ENCODE measurements at places on chromosomes 4 and X. TPM values are rescaled to one million over a fixed set of nuclear protein-coding genes. Genes with fewer than 3 reads are reported as not detected.

DNA sequence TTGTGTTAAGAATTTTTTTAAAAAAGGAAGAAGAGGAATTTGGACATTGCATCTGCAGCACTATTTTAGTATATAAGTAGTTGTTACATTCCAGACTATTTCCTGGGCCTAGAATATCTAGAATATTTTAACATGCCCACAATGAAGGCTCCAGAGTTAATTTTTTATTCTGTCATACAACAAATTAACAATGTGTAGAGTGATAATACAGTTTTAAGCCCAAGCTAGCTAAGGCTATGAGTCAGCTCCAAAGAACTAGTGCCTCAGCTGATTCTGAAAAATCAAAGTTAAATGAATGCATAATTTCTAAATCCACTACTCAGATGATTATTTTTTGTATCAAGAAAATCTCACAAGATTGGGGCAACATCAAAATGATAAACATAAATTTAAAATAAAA lies 231.4 kb downstream of the PRDM5 start:
- no peak overlapping the region for H3K4me3 ChIP-seq
- DNase-seq = no peak
- H3K27me3 ChIP-seq = no peaks in the 10 kb centered on the region
- H3K36me3 ChIP-seq = no peaks in the 10 kb centered on the region
- no peak overlapping the region for H3K27ac ChIP-seq
- no peaks in the 10 kb centered on the region for H3K4me1 ChIP-seq

- no peaks in the 10 kb centered on the region for H3K4me1 ChIP-seq
- no peaks in the 10 kb centered on the region for H3K27me3 ChIP-seq
- H3K4me3 ChIP-seq = no peak overlapping the region
- no peak for DNase-seq
- no peaks in the 10 kb centered on the region for H3K36me3 ChIP-seq
Measured at GRCh38 chr4:159768016-159768415, 665.1 kb downstream of the RAPGEF2 start.

DNA sequence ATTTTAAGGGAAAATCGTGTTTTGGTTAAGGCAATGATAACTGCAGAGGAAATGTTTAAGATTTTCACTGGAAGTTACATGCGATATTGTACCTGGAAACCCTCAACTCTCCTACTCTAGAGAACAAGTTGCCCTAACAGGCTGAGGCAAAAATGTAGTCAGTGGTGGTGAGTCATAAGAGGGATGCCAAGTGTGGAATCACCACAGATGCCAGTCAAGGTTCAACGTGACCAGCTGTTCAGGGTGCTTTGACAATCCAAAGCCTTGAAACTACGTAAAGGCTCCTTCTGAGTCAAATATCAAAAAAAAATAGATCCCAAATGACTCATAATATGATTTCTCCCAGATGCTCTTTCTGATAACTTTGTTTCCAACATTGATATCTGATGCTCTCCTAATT lies 77.9 kb upstream of the AFF2 start:
- H3K36me3 ChIP-seq = no peaks in the 10 kb centered on the region
- DNase-seq = no peak
- no peaks in the 10 kb centered on the region for H3K4me1 ChIP-seq
- H3K27ac ChIP-seq = no peak overlapping the region

DNA sequence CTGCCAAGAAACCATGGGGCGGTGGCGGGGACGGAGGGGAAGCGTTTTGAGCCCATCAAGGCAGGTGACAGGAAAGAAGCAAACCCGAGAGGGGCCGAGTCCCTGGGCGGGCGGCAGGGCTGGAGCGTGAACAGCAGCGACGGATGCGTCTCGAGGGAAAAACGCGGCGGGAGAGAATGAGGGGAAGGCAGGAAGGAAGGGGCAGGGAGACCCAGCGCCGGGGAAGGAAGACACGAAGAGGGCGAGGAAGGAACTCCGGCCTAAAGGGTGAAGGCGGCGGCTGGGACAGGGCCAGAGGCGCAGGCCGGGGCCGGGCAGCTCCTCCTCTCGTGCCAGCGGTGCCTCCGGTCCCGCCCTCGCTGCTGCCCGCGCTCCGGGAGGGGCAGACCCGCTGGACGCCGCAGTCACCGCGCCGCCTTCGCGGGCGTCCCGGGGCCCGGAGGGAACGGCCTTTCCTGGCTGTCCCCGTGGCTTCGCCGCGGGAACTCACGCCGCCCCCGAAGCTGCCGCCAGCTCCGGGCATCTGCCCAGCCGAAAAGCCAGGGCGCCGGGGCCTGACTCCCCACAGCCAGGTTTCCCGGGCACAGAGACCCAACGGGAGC lies 751 bp upstream of the RGS12 start:
- peak overlapping the region; percentile 82 for H3K4me3 ChIP-seq
- peak overlapping the region; percentile 7 for H3K27ac ChIP-seq
- H3K36me3 ChIP-seq = no peaks in the 10 kb centered on the region
- H3K27me3 ChIP-seq = peaks cover 12% of the 10 kb centered on the region
- peak; percentile 43 for DNase-seq

GRCh38 chr4:129264008-129264657 lies 168.2 kb downstream of the C4orf33 start:
- no peak for DNase-seq
- H3K27ac ChIP-seq = peak overlapping the region; percentile 11
- no peaks in the 10 kb centered on the region for H3K4me1 ChIP-seq
- H3K4me3 ChIP-seq = no peak overlapping the region
- H3K36me3 ChIP-seq = no peaks in the 10 kb centered on the region
- no peaks in the 10 kb centered on the region for H3K27me3 ChIP-seq

DNA sequence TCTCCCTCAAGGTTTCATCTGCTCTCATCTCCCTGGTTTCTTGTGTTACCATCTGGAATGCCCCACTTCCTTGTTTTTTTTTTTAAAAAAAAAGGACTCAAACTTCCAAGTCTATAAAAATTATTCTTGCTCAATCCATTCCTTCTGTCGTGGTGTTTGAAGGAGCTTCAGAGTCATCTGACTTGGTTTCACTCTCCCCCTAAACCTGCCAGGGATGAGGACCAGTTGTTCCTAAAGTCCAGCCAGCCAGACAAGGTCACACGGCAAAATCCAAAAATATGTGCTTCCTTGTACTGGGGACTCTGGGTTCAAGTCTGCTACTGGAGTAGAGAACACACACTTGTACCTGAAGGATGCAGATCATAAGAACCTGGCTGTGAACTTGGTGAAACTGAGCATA lies 84.5 kb upstream of the GPM6B start:
- H3K27ac ChIP-seq = no peak overlapping the region
- no peak overlapping the region for H3K4me3 ChIP-seq
- no peaks in the 10 kb centered on the region for H3K36me3 ChIP-seq
- DNase-seq = no peak

GRCh38 chr4:20764366-20764992 lies 64.2 kb downstream of the PACRGL start:
- H3K27me3 ChIP-seq = no peaks in the 10 kb centered on the region
- DNase-seq = no peak
- H3K4me1 ChIP-seq = no peaks in the 10 kb centered on the region
- H3K4me3 ChIP-seq = no peak overlapping the region
- no peak overlapping the region for H3K27ac ChIP-seq

GRCh38 chrX:154513716-154514115 lies 2.3 kb downstream of the FAM3A start:
- no peaks in the 10 kb centered on the region for H3K36me3 ChIP-seq
- no peaks in the 10 kb centered on the region for H3K27me3 ChIP-seq
- DNase-seq = no peak
- peaks cover 30% of the 10 kb centered on the region for H3K4me1 ChIP-seq
- H3K27ac ChIP-seq = no peak overlapping the region

GRCh38 chr4:30207389-30207788 lies 512.8 kb upstream of the PCDH7 start:
- H3K4me1 ChIP-seq = no peaks in the 10 kb centered on the region
- no peaks in the 10 kb centered on the region for H3K27me3 ChIP-seq
- no peak for DNase-seq
- no peak overlapping the region for H3K4me3 ChIP-seq

DNA sequence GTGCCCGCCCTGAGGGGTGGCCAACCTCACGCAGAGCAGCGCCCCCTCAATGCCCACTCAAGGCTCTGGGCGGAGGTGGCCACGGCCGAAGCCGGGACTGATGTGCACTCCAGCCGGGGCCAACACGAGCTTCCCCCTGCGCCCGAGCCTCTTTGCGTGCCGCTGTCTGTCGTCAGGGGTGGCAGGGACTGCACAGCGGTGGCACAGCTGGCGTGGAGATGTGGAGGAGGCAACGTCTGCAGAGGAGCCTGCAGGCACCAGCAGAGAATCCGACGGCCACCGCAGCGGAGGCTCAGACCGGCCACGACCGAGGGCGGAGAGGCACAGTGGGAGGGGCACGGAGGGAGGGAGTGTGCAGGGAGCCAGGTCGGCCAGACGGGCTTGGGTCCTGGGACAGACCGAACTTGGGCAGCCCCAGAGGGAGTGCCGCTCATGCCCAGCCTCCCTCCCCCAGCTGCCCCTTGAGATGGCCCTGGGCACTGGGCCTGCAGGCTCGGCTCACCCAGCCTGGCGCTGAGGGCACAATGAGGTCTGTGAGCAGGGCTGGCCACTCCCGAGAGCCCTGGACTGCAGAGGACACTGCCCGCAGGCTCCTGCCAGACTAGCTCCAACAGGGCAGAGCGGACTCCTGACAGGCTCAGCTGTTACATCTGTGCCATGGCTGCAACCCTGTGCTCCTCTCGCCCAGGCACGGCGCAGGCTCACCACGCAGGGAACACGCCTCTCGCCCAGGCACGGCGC lies 46.5 kb upstream of the CPLX1 start:
- no peak overlapping the region for H3K4me3 ChIP-seq
- H3K27me3 ChIP-seq = no peaks in the 10 kb centered on the region
- H3K4me1 ChIP-seq = no peaks in the 10 kb centered on the region
- H3K36me3 ChIP-seq = peaks cover 61% of the 10 kb centered on the region
- no peak overlapping the region for H3K27ac ChIP-seq
- DNase-seq = no peak

DNA sequence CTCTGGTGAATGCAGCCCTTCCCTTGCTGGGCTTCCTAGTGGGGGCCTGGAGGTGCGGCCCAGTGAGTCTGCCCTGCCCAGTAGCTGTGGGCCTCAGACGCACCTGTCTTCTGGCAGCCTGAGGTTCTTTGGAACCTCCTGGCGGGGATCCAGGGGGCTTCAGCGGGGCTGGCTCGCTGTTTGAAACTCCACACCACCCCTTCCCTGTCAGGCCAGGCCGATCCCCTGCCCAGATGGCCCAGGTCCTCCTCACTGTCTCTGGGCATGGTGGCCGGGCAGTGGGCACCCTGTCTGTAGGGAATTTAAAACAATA lies 10.7 kb upstream of the NKX1-1 start:
- peaks cover 7% of the 10 kb centered on the region for H3K27me3 ChIP-seq
- DNase-seq = no peak
- no peak overlapping the region for H3K27ac ChIP-seq
- no peak overlapping the region for H3K4me3 ChIP-seq
- H3K36me3 ChIP-seq = no peaks in the 10 kb centered on the region

- no peak overlapping the region for H3K27ac ChIP-seq
- no peak for DNase-seq
- H3K4me3 ChIP-seq = no peak overlapping the region
- peaks cover 4% of the 10 kb centered on the region for H3K36me3 ChIP-seq
Measured at GRCh38 chrX:119007189-119007770, 32.9 kb downstream of the LONRF3 start.

DNA sequence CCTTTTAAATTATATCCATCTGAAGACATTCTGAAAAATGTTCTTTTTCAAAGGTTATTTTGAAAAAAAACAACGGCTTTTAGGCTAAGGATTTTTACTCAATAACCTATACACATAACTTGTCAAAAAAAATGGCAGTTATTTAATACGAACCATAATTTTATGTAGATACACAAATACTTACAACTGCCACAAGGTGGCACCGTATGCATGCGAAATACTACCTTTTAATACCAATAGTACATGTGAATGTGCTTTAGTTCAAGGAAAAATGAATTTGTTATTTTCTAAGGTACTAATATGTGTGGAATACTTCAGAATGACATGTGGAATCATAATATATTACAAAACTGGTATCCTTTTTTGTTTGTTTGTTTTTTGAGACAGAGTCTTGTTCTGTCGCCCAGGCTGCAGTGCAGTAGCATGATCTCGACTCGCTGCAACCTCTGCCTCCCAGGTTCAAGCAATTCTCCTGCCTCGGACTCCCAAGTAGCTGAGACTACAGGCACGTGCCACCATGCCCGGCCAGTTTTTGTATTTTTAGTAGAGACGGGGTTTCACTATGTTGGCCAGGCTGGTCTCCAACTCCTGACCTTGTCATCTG lies 4.6 kb upstream of the MAD2L1 start:
- peak; percentile 29 for DNase-seq
- H3K4me3 ChIP-seq = no peak overlapping the region
- H3K4me1 ChIP-seq = peaks cover 8% of the 10 kb centered on the region
- H3K27me3 ChIP-seq = no peaks in the 10 kb centered on the region

DNA sequence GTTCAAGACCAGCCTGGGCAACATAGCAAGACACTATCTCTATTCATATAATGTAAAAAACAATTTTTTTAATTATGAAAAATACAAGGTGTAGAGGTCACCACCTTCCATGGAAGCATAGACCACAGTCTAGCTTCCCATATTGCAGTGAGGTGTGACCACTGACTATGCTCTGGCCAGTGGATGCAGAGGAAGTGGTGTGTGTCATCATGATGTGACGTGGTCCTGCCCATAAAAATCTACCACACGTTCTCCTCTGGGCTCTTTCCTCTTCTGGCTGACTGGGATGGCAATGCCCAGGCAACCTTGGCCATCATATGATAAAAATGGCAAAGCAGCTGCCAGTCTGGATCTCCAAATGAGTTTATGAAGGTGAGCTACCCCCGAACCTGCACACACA lies 65.7 kb downstream of the RBM47 start:
- H3K36me3 ChIP-seq = no peaks in the 10 kb centered on the region
- H3K4me1 ChIP-seq = peaks cover 3% of the 10 kb centered on the region
- no peak overlapping the region for H3K27ac ChIP-seq
- DNase-seq = no peak
- H3K27me3 ChIP-seq = no peaks in the 10 kb centered on the region

GRCh38 chrX:108447303-108447702 lies 7.7 kb downstream of the COL4A5 start:
- H3K27ac ChIP-seq = no peak overlapping the region
- H3K4me3 ChIP-seq = no peak overlapping the region
- H3K4me1 ChIP-seq = no peaks in the 10 kb centered on the region
- DNase-seq = no peak

GRCh38 chrX:39941332-39941920 lies 156.3 kb downstream of the BCOR start:
- no peak for DNase-seq
- peaks cover 17% of the 10 kb centered on the region for H3K4me1 ChIP-seq
- H3K27ac ChIP-seq = no peak overlapping the region
- no peak overlapping the region for H3K4me3 ChIP-seq
- no peaks in the 10 kb centered on the region for H3K27me3 ChIP-seq
- no peaks in the 10 kb centered on the region for H3K36me3 ChIP-seq

GRCh38 chr4:150773032-150773431 lies 191.1 kb downstream of the MAB21L2 start:
- no peak overlapping the region for H3K4me3 ChIP-seq
- peaks cover 3% of the 10 kb centered on the region for H3K36me3 ChIP-seq
- H3K27me3 ChIP-seq = no peaks in the 10 kb centered on the region
- H3K27ac ChIP-seq = no peak overlapping the region
- no peak for DNase-seq
- no peaks in the 10 kb centered on the region for H3K4me1 ChIP-seq

NPY5R gene
- total RNA-seq = not detected

COPS4 gene
- 36.1 TPM for total RNA-seq

SULT1B1 gene
- 24.6 TPM for total RNA-seq

CLIC2 gene
- 0.75 TPM for total RNA-seq

SASH3 gene
- total RNA-seq = 403 TPM

PHEX gene
- 0.10 TPM for total RNA-seq

FAM184B gene
- total RNA-seq = not detected

SSX2B gene
- total RNA-seq = not detected

Measured in natural killer cell (primary cell).